WTC11 (cell line): ENCODE measurements at places on chromosomes 11 and 22.

DNA sequence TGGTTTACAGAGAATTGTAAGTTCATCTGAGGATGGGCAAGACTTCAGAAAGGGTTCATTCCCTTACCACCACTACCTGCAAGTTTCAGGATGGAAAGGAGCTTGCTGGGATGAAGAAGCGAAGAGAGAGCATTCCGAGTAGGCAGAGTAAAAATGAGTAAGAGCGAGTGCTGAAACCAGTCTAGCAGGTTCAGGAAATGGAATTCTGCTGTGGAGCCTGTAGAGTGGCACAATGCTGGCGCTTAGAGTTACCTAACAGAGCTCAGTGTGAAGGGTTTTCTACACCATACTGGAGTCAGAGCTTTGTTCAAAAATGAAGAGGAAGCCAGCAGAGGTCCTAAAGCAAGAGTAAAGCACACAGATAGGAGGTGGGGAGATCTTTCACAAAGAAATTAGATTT lies 179.2 kb upstream of the ZC3H12C start:
- no peak for DNase-seq

GRCh38 chr11:83722392-83723119 lies 436.4 kb upstream of the CCDC90B start:
- DNase-seq = peak; percentile 14

DNA sequence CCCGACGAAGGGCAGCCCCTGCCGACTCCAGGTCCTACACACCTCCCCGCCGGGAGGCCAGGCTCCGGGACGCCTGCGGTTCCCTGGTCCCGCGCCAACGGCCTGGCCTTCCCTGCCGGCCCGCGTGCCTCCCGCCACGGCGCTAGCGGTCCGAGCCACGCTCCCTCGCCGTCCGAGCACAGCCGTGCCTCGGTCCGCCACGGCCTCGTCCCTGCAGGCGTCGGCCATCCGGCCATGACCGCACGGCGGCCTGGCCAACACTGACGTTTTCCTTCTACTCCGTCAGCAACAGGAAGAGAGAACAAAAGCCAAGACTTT lies 532 bp downstream of the EIF4G2 start:
- no peak for DNase-seq

GRCh38 chr11:9756461-9756860 lies 92.6 kb downstream of the SWAP70 start:
- DNase-seq = no peak

DNA sequence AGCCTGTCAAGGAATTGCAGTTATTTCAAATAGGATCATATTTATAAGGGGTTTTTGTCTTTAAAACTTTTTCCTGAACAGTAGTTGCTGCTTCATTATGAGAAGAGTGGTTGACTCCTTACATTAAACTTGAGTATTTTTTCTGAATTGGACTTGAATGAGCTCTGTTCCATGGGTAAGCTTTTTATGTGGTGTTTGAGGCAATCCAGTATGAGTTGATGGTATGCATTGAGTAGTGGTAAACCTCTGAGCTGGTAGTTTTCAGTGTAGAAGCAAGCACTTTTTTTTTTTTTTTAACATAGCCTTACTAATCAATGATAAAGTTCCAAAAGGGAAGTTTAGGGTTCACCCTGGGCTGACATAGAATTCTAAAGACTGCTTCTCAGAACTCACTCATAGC lies 3.4 kb downstream of the KMT2A start:
- DNase-seq = no peak

GRCh38 chr11:63518548-63518947 lies 12.7 kb downstream of the LGALS12 start:
- DNase-seq = no peak

GRCh38 chr11:95699631-95700470 lies 89.7 kb downstream of the FAM76B start:
- DNase-seq = no peak

GRCh38 chr22:20957683-20958431 lies 9.2 kb upstream of the AIFM3 start:
- peak; percentile 58 for DNase-seq

DNA sequence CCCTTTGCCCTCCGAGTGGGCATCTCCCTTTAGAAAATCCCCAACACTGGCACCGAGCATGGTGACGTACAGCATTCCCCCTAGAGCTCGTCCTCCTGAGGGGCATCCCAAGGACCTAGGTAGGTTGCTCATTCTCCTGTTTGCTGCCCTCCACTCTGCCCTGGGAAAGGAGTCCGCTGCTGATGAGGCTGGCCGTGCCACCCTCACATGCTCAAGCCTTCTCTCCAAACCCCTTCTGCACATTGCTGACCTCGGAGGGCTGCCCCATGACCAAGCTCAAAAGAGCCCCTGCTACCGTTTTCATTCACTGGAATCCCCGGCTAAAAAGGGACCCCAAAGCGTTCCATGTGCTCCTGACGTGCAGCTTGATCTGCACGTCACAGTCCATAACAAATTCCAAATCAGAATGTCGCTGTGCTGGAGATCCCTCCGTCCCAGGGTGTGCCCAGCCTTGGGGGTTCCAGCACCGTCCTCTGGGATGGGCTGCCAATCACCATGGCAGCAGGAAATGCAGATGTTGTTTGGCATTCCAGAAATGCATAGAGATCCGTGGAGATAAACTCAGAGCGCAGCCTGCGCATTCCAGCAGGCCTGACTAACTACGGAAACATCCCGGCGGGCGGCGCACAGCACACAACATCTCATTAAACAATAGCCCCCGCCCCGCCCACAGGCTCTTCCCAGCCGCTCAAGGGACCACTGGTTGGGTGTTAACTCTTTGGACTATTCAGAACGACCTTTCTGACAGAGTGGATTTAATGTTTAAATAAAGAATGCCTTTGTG lies 26.3 kb upstream of the GNB1L start:
- DNase-seq = peak; percentile 91

DNA sequence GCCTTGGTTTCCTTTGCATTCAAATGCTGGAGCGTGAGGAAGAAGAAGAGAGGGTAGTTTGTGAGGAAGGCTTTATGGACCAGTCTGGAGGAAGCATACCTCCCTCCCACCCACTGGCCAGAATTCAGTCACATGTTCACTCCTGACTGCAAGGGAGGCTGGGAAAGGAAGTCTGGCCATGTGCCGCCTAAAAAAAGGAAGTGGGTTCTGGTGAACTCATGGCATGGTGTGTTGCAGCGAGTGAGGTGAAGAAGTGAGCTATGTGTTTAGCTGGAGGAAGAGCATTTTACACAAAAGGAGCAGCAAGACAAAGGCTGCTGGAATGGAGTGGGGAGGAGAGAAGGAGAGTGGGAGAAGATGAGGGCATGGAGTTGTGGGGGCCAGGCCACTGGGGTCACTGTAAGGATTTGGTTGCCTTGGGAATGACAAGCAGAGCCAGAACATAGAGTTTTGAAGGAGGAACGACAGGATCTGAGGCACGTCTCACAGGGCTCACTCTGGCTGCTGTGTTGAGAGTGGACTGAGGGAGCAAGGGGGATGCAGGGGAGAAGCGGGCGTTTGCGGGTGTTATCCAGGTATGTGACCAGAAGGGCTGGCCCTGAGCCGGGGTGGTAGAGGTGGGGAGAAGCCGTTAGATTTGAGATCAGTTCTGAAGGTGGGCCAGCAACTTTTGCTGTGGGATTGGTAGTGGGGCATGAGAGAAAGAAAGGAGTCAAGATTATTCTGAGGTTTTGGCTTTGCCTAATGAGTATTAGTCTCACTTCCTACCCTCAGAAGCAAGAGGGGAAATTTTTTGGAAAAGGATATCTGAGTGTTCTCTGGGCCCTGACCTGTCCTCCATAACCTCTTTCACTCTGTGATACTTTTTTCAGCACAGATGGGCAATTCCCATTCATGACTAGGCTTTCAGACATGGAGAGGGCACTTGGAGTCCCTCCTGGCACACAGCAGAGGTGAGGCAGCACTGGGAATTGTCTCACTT lies 26.4 kb downstream of the BMAL1 start:
- DNase-seq = no peak

- peak; percentile 74 for DNase-seq
These were observed 72.9 kb downstream of the CTTN start for GRCh38 chr11:70471254-70471653.

DNA sequence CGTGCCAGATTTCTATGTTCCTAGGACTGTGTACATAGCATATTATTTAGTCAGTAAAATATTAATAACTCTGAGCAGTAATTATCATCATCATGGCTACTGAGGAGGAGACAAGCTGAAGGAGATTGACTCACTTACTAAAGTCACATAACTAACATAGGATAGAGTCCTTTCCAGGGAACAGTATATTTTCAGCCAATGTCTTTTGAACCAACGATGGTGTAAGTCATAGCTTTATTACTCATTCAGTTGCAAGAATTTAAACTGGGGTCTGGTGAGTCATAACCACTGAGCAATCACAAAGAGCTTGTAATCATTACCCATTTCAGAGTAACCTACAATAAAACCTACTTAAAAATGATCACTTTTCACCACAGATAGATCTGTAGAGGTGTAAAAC lies 1564.8 kb upstream of the TENM4 start:
- DNase-seq = no peak

DNA sequence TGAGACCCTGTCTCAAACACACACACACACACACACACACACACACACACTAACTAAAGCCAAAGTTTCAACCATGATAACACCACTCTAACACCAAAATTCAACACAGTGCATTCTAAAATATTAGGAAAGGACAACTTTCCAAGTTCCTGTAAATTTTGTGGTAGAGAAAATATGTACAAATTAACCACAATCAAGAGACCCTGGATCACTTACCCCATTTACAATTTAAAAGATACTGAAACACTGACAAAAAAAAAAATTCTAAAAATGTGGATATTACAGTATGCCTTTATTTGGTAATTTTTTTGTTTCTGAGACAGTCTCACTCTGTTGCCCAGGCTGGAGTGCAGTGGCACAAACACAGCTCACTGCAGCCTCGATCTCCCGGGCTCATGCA lies 9.7 kb downstream of the MRTFA start:
- DNase-seq = no peak

DNA sequence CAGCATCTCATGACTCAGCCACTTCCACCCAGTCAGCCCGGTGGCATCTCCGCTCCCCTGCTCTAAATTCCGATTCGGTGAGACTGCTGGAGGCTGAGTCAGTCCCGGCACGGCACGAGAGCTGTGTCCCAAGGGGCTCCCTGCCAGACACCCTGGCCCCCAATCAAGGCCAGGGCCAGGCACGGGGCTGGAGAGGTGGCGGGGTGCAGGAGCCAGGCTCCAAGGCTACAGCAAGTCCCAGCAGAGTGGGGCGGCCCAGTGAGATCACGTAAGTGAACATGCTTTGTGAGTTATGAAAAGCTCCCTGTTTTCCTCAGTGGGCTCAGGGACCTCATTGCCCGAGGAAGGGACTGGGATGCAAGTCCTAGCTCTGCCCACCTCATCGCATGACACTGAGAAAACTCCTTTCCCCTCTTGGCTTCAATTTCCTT lies 3.0 kb downstream of the C11orf68 start:
- DNase-seq = no peak

- DNase-seq = peak; percentile 65
These were observed 33.5 kb downstream of the MYO18B start for GRCh38 chr22:25775531-25775930.

- DNase-seq = no peak
These were observed 6.9 kb upstream of the CYP2R1 start for GRCh38 chr11:14898906-14899305.

DNA sequence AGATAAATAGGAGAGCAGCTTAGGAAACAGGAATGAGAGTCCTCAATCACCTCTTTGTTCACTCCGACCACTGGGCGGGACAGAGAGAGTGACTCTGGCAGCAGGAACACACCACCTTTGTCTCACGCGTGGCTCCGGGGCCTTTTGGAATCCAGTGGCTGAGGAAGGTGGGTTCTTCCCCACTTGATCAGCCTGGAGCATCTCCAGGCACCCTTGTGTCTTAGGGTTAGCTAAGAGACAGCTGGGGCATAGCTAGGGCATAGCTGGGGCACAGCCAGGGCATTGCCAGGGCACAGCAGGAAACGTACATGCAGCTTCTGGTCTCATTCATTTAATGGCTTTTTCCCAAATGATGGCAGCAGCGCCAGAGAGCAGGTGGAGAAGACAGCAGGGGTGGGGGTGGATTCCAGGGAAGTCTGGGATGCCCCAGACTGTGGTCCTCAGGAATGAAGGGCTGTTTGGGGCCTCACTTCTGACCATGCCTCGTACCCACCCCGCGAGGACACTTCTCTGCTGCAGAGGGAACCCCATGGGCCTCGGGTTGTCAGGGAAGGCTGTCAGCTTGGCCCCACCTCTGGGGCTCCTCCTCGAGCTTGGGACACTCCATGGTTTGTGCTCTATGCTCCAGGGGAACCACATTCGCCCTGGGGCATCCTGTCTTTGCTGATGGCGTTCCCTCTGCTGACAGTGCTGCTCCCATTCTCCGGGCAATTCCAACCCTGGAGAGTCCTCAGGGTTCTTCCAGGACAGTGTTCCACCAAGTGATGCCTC lies 30.4 kb upstream of the SHANK2 start:
- no peak for DNase-seq

GRCh38 chr11:106049727-106050476 lies 27.2 kb downstream of the KBTBD3 start:
- no peak for DNase-seq

- DNase-seq = peak; percentile 29
These were observed 19.3 kb downstream of the POLR3H start for GRCh38 chr22:41524809-41525449.
